ENCODE measurements at places on chromosomes 5 and 9.

- no peak for DNase-seq
Measured at GRCh38 chr9:133658442-133659431, 22.6 kb downstream of the DBH start.

DNA sequence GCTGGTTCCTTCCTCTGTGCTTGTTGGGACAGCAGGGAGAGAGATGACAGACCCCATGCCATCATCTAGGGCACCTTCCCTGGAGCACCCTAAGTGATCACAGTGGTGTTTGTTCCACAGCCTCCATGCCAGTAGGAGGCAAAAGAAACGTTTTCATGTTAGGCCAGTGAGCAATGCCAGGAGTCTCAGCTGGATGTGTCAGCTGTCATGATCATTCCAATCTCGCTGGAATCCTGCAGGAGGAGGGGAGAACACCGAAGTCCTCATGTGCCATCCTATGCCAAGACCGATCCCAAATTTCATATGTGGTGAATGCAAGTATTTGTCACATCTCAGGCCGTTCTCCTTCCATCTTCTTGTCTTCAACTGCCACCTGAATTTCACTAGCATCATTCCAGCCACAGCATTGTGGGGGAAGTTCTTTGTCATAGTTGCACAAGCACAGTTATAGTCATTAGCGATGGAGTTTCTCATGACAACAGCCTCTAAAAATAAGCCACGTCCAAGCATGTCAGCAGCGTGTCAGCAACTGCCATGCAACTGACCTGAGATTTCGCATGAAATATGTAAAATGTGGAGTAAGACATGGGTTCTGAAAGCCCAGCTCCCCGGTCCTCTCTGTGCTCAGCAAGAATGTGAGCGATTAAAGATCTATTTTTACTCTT is 97.2 kb upstream of the DNAH5 start:
- no peak for DNase-seq

DNA sequence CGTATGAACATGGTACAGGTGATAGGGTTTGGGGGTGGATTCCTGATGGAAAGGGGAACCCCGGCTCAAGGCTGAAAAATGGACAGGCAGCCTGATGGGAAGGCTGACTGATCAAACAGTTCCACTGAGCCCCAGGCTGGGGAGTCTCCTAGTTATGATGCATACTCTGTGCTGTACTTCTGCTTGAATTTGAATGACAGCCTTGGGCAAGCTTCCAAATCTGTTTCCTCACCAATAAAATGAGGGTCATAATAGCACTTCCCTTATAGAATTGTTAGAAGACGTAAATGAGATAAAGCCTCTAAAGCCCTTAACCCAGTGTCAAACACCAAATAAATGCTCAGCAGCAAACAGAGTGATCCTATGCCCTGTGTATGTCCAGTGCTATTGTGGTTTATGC is 478.5 kb upstream of the DMAC1 start:
- no peak for DNase-seq

- DNase-seq: no peak
Measured at GRCh38 chr5:6395102-6395445, 16.7 kb upstream of the MED10 start.

- no peak for DNase-seq
Measured at GRCh38 chr9:107710953-107711352, 221.4 kb upstream of the KLF4 start.

GRCh38 chr5:152883066-152883775 is 478.1 kb upstream of the NMUR2 start:
- DNase-seq: no peak

GRCh38 chr5:55331321-55331720 is 23.5 kb downstream of the MTREX start:
- no peak for DNase-seq

DNA sequence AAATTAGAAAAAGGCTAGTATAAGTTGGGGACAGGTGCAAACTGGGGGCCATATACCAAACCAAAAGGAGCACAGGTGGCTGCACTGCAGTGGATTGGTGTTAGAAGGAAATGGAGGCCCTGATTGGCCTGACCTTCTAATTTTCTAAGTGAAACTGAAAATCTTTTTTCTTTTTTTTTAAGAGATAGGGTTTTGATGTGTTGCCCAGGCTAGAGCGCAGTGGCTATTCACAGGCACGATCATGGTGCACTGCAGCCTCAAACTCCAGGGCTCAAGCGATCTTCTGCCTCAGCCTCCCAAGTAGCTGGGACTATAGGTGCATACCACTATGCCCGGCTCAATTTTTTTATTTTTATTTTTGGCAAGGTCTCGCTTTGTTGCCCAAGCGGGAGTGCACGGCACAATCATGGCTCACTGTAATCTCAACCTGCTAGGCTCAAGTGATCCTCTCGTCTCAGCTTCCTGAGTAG is 9.8 kb upstream of the CCDC69 start:
- DNase-seq: peak; percentile 57

GRCh38 chr5:52481201-52481600 is 306.5 kb upstream of the ITGA1 start:
- no peak for DNase-seq

GRCh38 chr5:168085261-168086031 is 206.0 kb upstream of the WWC1 start:
- DNase-seq: no peak

DNA sequence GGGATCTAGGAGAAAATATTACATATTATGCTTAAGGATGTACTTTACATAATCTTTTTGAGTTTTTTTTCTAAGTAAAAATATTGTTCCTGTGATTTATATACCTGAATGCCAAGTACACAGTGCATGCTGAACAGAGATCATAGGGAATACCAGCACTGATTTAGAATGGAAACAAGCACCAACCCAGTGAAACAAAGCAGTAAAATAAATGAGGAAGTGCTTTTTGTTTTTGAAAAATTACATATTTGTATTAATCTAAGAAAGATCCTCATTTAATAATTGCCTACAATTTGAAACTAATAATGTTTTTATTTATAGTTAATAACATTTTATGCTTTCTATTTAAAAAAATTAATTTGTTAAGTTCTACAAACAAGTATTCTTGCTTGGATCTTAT is 18.0 kb downstream of the GARNL3 start:
- no peak for DNase-seq

DNA sequence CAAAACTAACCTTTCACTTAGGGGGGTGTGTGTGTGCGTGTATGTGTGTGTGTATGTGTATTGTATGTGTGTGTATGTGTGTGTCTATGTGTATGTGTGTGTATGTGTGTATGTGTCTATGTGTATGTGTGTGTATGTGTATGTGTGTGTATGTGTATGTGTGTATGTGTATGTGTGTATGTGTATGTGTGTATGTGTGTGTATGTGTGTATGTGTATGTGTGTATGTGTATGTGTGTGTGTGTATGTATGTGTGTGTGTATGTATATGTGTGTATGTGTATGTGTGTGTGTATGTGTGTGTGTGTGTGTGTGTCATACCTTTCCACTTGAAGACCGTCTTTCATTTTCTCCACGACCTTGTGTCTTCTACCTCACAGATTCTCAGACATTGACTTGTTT is 20.8 kb upstream of the FLT4 start:
- DNase-seq: no peak

DNA sequence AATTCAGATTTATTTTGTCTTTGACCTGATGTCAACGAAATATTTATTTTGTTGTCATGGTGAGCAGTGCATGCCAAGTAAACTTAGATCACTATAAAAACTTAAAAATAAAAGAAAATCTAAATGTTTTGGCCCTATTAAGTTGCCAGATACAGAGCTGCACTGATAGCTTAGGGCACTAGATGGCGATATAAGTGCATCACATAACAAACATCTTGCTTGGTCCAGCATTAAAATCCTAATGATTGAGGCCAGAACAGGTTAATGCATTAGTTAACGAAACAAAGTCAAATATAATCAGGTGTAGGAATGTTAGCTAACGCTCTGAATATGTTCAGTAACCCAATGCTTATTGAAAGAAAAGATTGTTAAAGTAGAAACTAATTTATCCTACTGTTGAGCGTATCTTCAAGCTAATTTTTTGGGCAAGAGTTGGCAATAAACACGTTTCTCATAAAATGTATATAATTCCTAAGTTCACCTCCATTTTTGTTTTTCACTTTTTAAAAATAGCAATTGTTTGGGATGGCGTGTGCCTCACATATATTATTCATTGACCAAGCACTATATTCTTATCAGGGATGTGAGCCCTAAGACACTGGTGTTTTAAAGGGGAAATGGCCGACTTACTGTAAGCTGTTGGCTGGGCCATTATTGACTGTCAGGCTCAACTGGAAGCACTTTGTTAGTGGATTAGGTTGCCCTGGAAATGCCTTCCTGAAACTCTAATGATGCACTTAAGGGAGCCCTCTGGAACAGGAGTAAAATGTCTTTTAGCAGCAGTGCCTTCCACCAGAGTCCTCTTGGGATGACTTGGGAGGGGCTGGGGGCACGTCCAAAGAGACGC is 33.3 kb downstream of the KCTD16 start:
- peak; percentile 34 for DNase-seq

- DNase-seq: no peak
Measured at GRCh38 chr5:82707741-82708140, 369.5 kb downstream of the TMEM167A start.

GRCh38 chr5:147310059-147310704 is 75.4 kb downstream of the STK32A start:
- no peak for DNase-seq

GRCh38 chr5:52448111-52448510 is 339.6 kb upstream of the ITGA1 start:
- DNase-seq: no peak

GRCh38 chr5:72210888-72211678 is 103.8 kb downstream of the MAP1B start:
- no peak for DNase-seq

DNA sequence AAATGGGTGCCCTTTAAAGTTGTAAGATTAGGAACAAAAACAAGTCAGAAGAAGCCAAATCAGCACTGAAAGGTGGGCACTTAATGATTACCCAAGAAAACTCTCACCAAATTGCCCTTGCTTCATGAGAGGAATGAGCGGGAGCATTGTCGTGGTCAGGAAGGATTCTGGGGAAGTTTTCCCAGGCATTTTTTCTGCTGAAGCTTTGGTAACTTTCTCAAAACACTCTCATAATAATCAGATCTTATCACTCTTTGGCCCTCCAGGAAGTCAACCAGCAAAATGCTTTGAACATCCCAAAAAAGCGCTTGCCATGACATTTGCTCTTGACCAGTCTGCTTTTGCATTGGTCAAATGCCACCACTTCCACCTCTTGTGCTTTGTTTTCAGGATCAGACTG is 10.4 kb upstream of the PCDHGC3 start:
- no peak for DNase-seq

- peak; percentile 12 for DNase-seq
Measured at GRCh38 chr5:176781054-176781375, 29.3 kb upstream of the UNC5A start.

- no peak for DNase-seq
Measured at GRCh38 chr9:114680259-114681001, 1.6 kb downstream of the TEX48 start.

GRCh38 chr5:169864483-169864882 is 115.8 kb downstream of the INSYN2B start:
- no peak for DNase-seq

- no peak for DNase-seq
Measured at GRCh38 chr5:26390608-26391007, 647.8 kb downstream of the CDH9 start.
